ENCODE measurements at places on chromosomes 3 and 15.

DNA sequence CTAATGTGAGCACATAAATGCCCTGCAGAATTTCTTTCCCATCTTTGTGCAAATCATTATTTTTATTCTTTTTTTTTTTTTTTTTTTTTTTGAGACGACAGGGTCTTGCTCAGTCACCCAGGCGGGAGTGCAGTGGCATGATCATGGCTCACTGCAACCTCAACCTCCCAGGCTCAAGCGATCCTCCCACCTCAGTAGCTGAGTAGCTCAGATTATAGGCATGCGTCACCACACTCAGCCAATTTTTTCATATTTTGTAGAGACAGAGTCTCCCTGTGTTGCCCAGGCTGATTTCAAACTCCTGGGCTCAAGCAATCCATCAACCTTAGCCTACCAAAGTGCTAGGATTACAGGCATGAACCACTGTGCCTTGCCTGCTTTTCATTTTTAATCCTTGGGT, 22.9 kb downstream of the DAG1 start:
- DNase-seq = no peak

DNA sequence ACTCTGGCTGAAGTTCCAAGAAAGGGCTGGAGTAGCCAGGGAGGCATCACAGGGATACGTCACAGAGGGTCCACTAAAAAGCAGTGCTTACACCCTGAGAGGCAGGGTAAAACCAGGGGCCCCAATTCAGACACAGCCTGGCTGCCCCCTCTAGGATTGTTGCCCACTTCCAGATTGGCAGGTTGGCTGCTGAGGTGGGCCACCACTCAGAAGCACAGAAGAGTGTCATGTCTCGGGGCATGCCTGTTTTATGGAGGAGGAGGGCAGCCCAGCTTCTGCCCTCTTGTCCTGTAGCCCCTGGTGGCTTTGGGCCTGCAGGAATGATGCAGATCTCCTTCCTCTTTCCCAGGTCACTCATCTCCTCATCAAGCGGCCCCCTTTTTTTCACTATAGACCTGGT, 24.0 kb downstream of the NOX5 start:
- no peak for DNase-seq

GRCh38 chr15:43505738-43506137, 11.7 kb upstream of the MAP1A start:
- no peak for DNase-seq

- no peak for DNase-seq
Measured at GRCh38 chr15:100254285-100254684, 87.5 kb downstream of the ADAMTS17 start.

DNA sequence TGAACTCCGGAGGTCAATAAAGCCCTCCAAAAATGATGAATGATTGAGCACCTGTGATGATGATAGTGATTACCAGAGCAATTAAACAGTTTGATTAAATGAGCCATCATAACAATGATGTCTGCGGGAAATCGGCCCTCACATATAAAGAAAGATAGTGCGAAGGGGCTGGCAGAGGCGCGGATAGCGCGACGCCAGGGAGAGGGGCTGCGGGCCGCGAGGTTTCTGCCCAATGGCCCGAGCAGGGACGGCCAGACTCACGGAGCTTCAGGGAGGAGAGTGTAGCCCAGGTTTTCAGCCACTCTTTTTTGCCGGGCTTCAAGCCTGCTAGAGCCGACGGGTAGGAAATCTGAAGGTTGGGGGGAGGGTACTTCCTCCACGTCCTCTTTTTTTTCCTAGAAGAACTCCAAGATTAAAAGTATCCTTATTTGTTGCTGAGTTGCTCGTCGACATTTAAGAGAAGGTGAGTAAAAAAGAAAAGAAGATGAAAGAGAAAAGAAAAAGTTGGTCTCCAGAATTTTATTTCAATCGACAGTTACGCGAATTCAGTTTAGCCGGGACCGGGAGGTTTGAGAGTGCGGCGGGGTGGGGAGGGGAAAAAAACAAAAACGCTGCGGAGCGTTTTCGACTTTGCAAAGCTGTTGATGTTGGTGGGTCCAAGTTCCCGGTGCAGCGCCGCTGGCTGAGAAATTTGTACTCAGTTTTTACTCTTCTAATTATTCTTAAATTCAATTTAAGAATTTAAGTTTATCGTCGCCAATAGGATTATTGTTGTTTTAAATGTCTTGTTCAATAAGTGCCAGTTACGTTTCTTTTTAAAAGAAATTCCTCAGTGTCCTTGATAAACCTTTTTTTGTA, 2.2 kb upstream of the MEIS2 start:
- DNase-seq = peak; percentile 44
